ENCODE measurements at places on chromosomes 12 and 14.

DNA sequence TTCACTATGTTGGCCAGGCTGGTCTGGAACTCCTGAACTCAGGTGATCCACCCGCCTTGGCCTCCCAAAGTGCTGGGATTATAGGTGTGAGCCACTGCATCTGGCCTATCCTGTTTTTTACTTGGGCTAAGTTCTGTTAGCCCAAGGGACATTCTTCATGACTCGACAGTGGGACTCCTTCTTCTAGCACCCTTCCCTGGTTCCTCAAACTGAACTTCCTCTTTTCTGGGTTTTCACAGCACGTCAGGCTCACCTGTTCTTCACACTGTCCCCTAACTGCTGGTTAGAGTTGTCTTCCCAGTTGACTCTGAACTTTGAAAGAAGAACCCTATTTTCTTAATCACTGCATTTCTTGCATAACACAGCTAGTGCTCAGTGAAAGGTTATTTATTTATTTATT, 22.5 kb downstream of the CABP1 start:
- DNase-seq = no peak

DNA sequence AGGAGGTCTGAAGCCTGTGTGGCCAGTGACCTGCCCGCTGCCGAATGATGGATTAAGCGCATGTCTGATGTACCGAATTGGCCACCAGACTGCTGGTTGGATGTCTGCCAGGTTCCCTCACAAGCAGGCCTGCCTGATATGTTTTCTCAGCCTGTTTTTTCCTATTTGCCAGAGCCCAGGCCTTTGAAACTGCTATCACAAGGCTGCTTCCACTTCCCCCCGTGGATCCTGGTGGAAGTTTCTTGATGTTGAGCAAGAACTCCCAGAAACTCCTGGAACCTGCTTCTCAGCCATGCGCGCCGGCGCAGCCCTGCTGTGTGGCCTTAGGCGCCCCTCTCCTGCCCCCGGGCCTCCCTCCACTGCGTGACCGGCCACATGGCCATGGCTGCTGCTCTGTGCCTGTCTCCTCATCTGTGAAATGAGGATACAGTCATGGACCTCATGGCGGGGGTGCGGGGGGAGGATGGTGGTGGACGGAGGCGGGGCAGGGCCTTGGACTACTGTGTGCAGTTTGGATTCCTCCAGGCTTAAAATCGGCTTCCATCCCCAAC, 56.6 kb downstream of the CALM1 start:
- DNase-seq = no peak

DNA sequence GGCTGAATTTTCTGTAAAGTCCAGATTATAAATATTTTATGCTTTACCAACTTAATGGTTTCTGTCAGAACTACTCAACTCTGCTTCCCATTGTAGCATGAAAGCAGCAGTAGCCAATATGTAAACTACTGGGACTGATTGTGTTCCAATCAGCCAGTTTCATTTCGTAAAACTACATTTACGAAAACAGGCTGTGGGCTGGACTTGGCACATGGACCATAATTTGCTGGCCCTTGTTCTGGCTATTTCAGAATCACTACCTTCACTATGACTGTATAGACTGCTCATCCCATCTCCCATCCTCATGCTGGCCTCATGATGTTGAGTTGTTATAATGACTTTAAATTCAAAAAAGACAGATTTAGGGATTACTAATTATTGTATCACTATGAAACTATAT, 38.7 kb downstream of the FAR2 start:
- DNase-seq = no peak

GRCh38 chr14:104223101-104224041, 85.0 kb downstream of the KIF26A start:
- DNase-seq = no peak

- peak; percentile 16 for DNase-seq
Measured at GRCh38 chr14:93543766-93544165, 113.0 kb downstream of the UNC79 start.

GRCh38 chr14:50534997-50535396, 2.6 kb upstream of the MAP4K5 start:
- DNase-seq = no peak

GRCh38 chr12:121568971-121569751, 11.7 kb downstream of the KDM2B start:
- DNase-seq = peak; percentile 49

DNA sequence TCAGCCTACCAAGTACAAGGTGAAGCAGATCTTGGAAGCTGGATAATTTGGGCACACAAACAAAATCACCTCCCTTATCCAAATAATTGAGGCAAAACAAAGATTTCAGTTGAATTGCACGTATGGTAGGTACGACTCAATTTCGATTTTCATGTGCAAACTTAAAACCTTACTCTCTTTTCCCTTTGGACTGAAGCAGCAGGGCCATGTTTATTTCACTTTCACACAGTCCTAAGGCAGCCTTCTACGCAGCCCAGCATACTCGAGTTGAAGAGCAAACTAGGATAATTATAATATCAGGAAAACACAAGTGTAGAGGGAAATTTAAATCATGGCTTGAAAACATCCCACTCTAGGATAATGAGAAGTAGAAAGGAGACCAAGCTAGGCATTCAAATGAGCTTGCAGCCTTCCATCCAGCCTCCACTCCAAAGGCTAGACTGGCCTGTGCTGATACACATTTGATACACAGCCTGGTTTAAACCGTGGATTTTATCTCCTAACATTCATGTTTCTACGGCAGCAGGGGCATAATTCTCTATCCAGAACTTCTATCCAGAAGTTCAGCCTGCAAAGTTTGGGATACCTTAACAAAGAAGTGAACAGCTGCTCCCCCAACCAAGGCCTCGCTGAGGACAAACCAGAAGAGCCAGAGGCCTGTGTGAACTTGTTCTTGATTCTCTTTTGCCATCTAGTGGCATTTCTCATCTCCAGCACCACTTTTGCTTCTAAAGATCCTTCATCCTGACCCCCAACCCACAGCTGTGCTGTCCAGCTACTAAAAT, 2.4 kb upstream of the RNASE7 start:
- peak; percentile 78 for DNase-seq

GRCh38 chr12:30582943-30583342, 112.7 kb downstream of the IPO8 start:
- no peak for DNase-seq

DNA sequence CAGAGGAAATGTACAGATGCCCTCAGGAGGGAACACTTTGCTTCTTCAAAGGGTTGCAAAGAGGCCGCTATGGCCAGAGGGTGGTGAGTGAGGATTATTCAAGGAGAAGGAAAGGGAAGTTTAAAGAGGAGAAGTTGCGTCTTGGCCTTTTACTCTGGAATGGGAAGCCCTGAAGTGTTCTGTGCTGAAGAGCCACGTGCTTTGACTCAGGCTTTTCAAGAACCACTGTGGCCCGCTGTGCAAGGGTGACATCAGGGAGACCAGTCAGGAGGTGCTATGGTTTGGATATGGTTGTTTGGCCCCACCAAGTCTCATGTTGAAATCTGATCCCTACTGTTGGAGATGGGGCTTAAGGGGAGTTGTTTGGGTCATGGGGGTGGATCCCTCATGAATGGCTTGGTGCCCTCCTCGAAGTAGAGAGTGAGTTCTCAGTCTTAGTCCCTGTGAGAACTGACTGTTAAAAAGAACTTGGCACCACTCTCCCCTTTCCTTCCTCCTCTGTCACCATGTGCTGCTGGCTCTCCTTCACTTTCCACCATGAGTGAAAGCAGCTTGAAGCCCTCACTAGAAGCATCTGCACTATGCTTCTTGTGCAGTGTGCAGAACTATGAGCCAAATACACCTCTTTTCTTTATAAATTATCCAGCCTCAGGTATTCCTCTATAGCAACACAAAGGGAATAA, 66.1 kb upstream of the DUSP6 start:
- DNase-seq = no peak

DNA sequence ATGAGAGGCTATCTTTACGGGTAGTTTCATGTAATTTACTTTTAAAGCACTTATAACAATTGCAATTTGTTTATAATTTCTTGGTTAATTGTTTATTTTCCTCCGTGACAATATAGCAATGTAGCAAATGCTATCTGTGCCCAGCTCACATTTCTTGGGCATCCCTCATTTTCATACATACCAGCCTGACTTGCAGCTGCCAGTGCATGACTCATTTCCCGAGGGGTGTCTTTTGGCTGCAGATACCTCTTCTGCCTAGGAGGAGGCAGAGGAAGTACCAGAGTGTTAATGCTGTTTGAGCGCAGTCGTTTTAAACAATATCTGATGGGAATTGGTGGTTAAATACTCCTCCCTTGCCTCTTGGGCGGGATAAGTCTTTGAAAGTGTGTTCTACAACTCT, 104.2 kb upstream of the ABCD2 start:
- DNase-seq = peak; percentile 21

DNA sequence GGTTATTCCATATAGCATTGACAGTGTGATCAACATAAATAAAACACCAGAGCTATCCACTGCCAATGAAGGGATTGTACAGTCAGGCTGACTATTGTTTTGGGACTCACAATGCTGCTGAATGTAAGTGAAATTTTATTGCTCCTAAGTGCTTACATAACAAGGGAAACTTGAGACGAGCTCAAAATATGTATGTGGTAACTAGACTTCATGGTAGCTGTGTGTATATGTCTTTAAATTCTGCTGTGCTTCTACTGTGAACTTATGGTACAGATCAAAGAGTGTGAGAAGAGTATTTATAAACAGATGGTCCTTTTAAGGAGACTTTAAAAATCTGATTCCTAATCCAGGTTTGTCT, 6.9 kb downstream of the FLRT2 start:
- DNase-seq = no peak

DNA sequence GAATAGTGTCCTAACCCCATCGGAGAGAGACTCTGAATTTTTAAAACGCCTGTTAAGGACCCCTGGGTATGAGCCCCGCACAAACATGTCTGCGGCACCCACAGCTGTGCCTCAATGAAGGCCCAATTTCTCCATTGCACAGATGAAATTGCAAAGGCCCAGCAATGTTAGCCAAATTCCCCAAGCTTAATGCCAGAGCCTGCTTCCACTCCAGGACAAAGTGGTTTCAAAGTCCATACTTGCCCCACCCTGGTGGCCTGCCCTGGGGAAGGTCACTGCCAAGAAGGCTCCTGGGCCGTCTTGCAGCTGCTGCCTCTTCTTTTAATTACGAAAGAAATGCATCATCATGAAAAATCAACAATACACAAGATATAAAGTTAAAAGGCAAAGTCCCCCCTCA, 1179.7 kb downstream of the VRK1 start:
- no peak for DNase-seq

- DNase-seq = peak; percentile 38
Measured at GRCh38 chr12:3655328-3655900, 97.5 kb downstream of the CRACR2A start.

DNA sequence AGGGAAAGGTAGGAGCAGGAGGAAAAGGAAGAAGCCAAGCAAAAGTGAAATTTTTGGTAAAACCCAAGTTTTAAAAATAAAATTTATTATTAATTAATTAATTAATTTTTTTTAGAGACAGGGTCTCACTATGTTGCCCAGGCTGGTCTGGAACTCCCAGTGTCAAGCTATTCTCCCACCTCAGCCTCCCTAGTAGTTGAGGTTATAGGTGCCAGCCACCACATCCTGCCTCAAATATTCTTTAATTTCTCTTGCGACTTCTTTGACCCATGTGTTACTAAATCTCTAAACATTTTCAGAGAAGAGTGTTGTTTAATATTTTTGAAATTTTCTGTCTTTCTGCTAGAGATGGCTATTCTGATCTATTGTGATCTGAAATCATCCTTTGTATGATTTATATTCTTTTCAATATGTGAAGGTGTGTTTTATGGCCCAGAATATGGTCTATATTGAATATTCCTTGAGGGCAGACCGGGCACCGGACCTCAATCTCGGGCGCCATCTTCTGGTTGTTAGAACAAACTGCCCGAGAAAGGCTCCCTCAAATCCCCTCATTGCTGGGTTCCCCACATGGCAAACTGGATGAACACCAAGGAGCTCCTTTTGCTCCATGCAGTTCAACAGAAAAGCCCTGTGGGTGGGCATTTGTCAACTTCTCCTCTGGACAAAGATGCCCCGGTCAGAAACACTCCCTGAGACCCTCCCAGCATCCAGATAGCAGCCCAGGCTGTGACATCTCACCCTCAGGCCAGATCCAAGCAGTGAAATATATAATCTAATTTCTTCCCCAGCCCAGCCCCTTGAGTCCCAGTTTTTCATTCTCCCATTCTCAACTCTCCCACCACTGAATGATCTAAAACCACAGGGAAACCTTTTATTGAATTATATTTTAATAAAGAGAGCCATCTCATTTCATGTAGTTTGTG, 110.5 kb downstream of the ASCL4 start:
- DNase-seq = peak; percentile 84

- no peak for DNase-seq
Measured at GRCh38 chr12:8453021-8453513, 2.7 kb upstream of the CLEC6A start.

GRCh38 chr14:68576496-68577244, 216.2 kb downstream of the ZFP36L1 start:
- peak; percentile 54 for DNase-seq

DNA sequence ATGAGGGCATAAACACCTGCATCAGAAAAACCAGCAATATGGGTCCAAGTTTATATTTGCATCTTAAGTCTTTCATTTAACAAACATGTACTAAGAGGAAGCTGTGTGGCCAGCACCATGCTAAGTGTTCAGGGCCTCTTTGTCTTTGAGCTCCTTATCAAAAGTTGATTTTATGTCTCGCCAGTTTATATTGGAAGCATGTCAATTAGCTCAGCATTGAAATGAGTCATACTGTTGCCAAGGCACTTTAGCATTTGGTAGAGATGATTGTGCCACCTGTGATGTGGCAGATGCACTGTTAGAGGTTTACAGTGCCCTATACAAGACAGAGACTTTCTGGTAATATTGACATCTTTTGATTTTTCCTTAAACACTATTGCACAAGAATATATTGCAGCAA, 68.5 kb downstream of the BHLHE41 start:
- no peak for DNase-seq

- peak; percentile 20 for DNase-seq
Measured at GRCh38 chr12:16189849-16190248, 87.6 kb downstream of the SLC15A5 start.

- no peak for DNase-seq
Measured at GRCh38 chr12:64177001-64177400, 45.1 kb downstream of the KICS2 start.

- DNase-seq = no peak
Measured at GRCh38 chr12:68901551-68901950, 31.4 kb downstream of the CPM start.

Data from AG20443 (cell line).